Glutamatergic neuron (in vitro differentiated cells): ENCODE measurements at places on chromosomes 3 and 15.

GRCh38 chr15:82554351-82554750 lies 14.1 kb upstream of the RPS17 start:
- no peak for DNase-seq

- no peak for DNase-seq
Observed at GRCh38 chr3:154142608-154143007, 21.4 kb downstream of the ARHGEF26 start.

- DNase-seq = no peak
Observed at GRCh38 chr3:128254066-128254590, 100.8 kb downstream of the EEFSEC start.

GRCh38 chr15:43299411-43299810 lies 31.0 kb downstream of the LCMT2 start:
- DNase-seq = no peak

GRCh38 chr3:178500631-178501030 lies 35.6 kb upstream of the KCNMB2 start:
- no peak for DNase-seq

GRCh38 chr15:64000183-64000951 lies 45.9 kb downstream of the DAPK2 start:
- DNase-seq = no peak

- no peak for DNase-seq
Observed at GRCh38 chr15:93415576-93415975, 326.6 kb upstream of the RGMA start.

GRCh38 chr3:12948371-12948770 lies 107.0 kb upstream of the RPL32 start:
- DNase-seq = no peak

DNA sequence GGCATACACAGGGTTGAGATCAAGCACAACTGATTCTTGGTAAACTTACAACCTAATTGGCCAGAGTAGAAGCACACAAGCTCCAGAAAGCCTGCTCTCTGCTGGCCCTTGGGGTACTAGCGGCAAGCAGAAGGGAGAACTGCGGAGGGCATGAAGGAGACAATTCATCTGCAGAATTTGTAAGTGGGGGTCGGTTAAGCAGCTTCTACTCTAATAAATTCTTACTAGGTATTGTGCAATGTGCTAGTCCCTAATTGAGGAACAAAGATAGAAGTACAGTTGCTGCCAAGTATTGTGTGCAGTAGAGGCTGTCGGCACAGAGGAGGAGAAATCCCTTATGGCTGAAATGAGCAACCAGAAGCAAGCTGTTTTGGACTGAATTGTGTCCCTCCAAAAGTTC lies 91.2 kb upstream of the VEPH1 start:
- DNase-seq = no peak

DNA sequence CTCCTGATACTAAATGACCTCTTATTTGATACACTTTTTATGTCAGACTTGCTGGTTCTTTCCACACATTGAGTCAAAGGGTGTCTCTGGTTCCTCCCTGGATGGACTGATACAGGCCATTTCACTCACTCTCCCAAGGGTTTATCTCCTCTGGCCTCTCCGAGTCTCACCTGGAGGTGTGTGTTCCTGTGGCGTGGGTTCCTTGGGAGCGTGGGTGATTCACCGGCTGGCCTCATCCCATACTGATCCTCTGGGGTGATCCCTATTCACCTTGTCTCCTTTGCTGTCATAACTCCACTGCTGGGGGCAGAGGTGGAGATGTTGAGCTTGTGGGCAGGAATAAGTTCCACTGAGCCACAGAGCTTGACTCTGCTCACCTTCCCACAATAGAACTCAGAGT lies 61.1 kb downstream of the ST6GAL1 start:
- no peak for DNase-seq

- no peak for DNase-seq
Observed at GRCh38 chr3:15579051-15579450, 22.3 kb downstream of the HACL1 start.

GRCh38 chr3:182258538-182259177 lies 534.6 kb upstream of the ATP11B start:
- no peak for DNase-seq

DNA sequence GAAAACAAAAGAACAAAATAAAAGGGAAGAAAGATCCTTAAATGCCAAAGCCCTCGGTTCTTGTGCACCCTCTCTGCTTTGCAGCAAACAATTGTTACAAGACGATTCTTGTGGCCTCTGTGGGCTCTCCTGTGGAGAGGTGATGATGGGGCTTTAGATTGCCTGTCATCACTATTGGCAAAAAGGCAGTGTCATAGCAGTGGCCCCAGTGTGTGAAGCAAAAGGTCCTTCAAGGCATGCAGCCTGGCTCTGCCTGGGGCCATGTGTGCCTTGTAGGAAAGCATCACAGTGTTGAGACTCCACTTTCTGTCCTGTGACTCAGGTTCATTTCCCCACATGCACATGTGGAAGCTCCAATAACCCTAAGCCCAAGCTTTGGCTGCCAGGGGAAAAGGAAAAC lies 43.7 kb downstream of the POC1A start:
- DNase-seq = no peak

DNA sequence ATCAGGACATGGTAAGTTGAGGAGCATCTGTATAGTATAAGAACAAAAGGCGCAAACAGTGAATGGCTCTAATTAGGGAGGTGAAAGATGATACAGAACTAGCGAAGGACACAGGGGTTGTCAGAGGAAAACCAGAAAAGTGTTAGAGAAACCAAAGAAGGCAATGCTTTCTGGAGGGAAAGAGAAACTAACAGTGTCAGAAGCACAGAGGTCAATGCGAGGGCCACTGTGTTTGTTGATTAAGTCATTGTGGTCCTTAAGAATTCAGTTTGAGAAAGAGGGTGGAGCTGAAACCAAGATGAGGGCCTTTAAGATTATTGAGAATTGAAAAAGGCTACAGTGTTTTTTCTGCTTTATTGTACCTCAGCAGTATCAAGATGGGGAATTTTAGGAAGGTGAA lies 28.8 kb downstream of the ATG7 start:
- no peak for DNase-seq
